ENCODE measurements at places on chromosomes 1 and 21. TPM values are rescaled to one million over a fixed set of nuclear protein-coding genes. Genes with fewer than 3 reads are reported as not detected.

Gene LHX4
- 2.5 TPM for total RNA-seq

Gene TMEM125
- total RNA-seq = 39.3 TPM

Gene MIXL1
- total RNA-seq = 2.6 TPM

Gene CCDC27
- 0.45 TPM for total RNA-seq

All from GM23338 (cell line).